Adrenal gland (tissue), 19 donors: ENCODE measurements at places on chromosomes 3 and 15.

DNA sequence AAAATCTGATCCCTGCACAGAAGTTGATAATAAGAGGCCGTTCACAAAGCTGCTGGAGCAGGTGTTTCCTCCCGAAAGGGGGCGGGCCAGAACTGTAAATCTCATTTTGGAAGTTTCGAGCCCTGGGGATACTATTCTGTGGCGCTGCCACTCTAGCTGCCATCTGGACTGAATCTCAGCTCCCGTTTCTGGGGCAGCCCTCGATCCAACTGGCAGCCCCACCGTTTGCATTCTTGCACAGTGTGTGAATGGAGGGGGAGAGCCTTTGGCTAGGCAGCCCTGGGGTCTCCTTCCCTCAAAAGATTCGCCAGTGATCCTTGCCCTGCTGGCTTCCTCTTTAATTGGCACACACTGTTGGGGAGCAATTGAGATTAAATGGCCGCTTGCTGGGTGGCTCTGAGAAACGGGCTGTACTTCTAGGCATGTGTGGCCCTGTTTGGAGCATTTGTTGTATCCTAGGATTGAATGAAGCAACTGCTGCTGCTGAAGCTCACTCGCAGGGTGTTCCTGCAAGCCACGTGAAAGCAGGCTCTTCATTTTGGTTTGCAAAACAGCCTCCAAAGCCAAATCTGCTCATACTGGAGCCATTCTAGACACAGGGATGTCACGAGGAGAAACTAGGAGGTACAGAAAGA, 57.2 kb upstream of the TOPAZ1 start:
- no peaks in the 10 kb centered on the region for H3K4me1 ChIP-seq
- no peaks in the 10 kb centered on the region for H3K36me3 ChIP-seq
- H3K27me3 ChIP-seq: peaks cover 3% of the 10 kb centered on the region

- no peak overlapping the region for H3K4me3 ChIP-seq
- H3K27ac ChIP-seq: no peak overlapping the region
- peaks cover 13% of the 10 kb centered on the region for H3K4me1 ChIP-seq
- peak; percentile 66 for DNase-seq
- peaks cover 10% of the 10 kb centered on the region for H3K27me3 ChIP-seq
- H3K36me3 ChIP-seq: no peaks in the 10 kb centered on the region
These were observed 70.4 kb downstream of the HES1 start for GRCh38 chr3:194206320-194206719.

- H3K27me3 ChIP-seq: no peaks in the 10 kb centered on the region
- peak; percentile 19 for DNase-seq
- no peaks in the 10 kb centered on the region for H3K36me3 ChIP-seq
- no peak overlapping the region for H3K4me3 ChIP-seq
- no peaks in the 10 kb centered on the region for H3K4me1 ChIP-seq
These were observed 431.4 kb downstream of the DIPK2A start for GRCh38 chr3:144403040-144403457.

DNA sequence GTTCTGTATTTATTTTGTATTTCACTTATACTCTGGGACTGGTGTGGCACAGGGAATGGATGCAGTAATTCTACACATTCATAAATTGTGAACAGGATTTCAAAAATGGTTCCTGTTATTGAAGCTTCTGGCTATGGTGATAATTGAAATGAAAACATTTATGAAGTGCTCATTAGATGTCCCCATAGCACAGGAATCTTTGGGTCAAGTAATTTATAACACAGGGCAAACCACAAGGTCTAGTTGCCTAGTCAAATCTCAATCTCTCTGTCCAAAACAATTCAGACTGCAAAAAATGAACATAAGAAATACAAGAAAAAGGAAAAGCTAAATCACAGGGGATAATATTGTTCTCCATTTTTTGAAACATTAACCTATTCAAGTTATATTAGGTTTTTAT, 117.5 kb upstream of the PTPRG start:
- no peaks in the 10 kb centered on the region for H3K27me3 ChIP-seq
- no peak overlapping the region for H3K27ac ChIP-seq
- no peak for DNase-seq
- no peaks in the 10 kb centered on the region for H3K4me1 ChIP-seq
- H3K4me3 ChIP-seq: no peak overlapping the region
- H3K36me3 ChIP-seq: no peaks in the 10 kb centered on the region

DNA sequence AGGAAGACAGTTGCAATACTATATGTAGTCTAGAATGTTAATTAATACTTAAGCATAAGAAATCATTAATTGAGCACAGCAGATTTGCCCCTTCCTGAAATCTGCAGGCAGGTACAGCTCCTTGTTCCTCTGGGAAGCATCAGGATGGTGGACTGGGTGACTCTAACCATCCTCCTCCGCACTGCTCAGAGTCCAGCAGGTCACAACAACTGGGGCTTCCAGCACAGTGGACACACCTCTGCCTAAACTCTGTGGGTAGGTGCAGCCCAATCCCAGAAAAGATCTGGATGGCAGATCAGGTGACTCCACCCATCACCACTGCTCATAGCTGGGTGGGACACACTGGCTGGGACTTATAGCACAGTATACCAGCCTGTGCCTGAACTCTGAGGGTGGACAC, 189.9 kb upstream of the TMCO5A start:
- H3K4me1 ChIP-seq: no peaks in the 10 kb centered on the region
- H3K36me3 ChIP-seq: no peaks in the 10 kb centered on the region
- DNase-seq: no peak
- H3K4me3 ChIP-seq: no peak overlapping the region
- H3K27me3 ChIP-seq: peaks cover 8% of the 10 kb centered on the region
- no peak overlapping the region for H3K27ac ChIP-seq

DNA sequence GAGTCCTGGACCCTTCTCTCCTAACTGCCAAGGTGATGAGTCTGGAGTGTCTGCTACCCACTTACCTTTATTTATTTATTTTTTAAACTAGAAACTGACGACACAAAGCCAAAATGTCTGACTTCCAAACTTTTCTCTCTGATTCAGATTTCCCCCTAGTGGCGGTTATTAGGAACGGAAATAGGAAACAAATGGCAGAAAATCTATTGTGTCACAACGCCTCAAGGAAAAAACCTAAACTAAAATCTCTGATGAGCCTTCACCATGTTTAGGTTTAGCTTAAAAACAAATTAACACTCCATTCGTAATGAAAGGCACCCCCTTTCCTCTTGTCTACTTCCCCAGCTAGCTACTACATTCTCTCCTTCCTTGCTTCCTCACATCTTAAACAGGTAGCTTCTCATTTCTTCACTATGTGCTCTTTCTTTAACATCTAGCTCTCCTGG, 94.0 kb upstream of the MEX3B start:
- no peaks in the 10 kb centered on the region for H3K27me3 ChIP-seq
- no peak overlapping the region for H3K27ac ChIP-seq
- DNase-seq: no peak
- no peaks in the 10 kb centered on the region for H3K36me3 ChIP-seq

GRCh38 chr3:69781593-69781992, 42.3 kb downstream of the MITF start:
- no peaks in the 10 kb centered on the region for H3K36me3 ChIP-seq
- no peak overlapping the region for H3K4me3 ChIP-seq
- no peak for DNase-seq
- no peak overlapping the region for H3K27ac ChIP-seq

DNA sequence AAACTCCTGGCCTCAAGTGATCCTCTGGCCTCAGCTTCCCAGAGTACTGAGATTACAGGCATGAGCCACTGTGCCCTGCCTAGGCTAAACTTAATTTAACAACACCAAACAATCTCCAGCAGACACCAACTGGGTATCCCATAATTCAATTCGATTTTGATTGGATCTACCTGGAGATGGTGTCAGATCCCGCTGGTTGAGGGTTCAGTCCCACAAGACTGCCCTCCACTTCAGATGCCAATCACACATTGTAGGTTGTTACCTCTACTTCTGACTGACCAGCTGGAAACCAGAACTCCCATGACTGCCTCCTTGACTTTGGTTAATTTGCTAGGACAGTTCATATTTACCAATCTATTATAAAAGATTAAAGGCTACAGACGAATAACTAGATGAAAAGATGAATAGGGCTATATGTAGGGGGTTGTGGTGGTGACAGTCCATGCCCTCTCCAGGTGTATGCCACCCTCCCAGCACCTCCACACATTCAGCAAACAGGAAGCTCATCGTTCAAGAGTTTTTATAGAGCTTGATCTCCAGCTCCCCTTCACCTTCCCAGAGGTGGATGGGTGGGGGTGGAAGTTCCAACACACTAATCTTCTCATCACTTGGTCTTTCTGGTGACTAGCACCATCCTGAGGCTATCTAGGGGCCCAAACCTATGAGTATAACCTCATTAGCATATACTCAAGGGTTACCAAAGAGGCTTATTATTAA, 9.3 kb downstream of the B2M start:
- no peak overlapping the region for H3K27ac ChIP-seq
- H3K27me3 ChIP-seq: no peaks in the 10 kb centered on the region
- H3K4me3 ChIP-seq: no peak overlapping the region
- no peaks in the 10 kb centered on the region for H3K36me3 ChIP-seq

DNA sequence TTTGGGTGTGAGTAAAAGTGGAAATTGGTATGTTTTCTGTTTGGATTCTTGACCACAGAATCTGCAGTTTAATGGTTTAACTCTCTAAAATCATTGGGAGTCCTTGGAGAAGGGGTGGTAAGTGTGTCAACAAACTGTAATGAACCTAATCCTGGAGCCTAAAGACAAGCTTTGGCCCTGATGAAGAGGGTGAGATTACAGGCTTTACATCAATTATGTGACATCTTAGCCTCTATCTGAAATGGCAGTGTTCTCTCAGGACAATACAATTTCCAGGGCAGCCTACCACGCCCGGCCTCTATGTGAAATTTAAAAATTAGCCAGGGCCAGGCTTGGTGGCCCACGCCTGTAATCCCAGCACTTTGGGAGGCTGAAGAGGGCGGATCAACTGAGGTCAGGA, 4.3 kb upstream of the PKM start:
- no peak overlapping the region for H3K4me3 ChIP-seq
- H3K27ac ChIP-seq: no peak overlapping the region
- no peak for DNase-seq
- peaks cover 21% of the 10 kb centered on the region for H3K4me1 ChIP-seq

DNA sequence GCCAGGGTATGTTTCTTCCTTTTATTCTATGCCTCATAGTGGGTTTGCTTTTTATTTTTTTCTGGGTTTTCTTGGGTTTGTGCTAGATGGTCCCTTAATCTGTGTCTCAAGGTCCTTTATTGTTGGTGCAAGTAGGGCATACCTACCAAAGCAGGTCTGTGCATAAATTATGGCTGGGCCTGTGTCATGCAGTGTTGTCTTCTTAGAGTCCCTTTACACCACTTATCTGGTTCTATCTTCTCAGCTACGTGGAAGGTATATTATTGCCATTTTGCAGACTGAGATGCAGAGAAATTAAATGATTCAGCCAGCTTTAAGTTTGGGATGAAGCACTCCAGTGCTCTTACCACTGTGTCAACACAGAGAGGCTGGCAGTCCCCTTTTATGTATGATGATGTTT, 293.5 kb upstream of the SOX2 start:
- no peak for DNase-seq
- H3K27ac ChIP-seq: no peak overlapping the region
- H3K36me3 ChIP-seq: no peaks in the 10 kb centered on the region
- H3K4me3 ChIP-seq: no peak overlapping the region
- no peaks in the 10 kb centered on the region for H3K27me3 ChIP-seq
- no peaks in the 10 kb centered on the region for H3K4me1 ChIP-seq

DNA sequence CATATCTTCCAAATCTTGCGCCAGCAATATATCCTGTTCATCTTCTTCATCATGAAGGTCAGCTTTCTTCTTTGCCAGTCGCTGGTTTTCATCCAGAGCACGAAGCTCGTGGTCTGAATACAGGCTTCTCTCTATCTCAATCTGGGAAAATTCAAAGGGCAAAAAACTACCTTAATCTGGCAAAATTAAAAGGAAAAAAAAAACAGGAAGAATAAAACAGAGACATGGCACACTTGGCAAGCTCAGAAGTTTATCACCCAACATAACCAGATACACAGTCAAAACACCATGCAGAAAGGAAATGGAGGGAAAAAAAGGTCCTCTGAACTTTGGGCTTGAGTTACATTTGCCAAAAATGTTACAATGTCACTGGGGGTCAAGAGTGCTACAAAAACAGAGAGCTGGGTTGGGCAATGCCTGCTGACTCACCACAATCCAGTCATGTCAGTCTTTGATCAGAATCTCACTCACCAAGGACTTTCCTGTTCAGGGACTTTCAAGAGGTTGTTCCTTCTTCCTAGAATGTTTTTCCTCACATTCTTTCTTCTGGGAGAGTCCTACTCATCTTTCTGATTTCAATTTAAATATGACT, 1.5 kb downstream of the MRPL46 start:
- H3K4me3 ChIP-seq: no peak overlapping the region
- H3K4me1 ChIP-seq: peaks cover 37% of the 10 kb centered on the region
- no peaks in the 10 kb centered on the region for H3K36me3 ChIP-seq
- H3K27me3 ChIP-seq: no peaks in the 10 kb centered on the region

GRCh38 chr15:90845201-90845949, 23.0 kb upstream of the FURIN start:
- peak; percentile 44 for DNase-seq
- H3K4me1 ChIP-seq: peaks cover 5% of the 10 kb centered on the region
- no peak overlapping the region for H3K27ac ChIP-seq

- H3K27me3 ChIP-seq: no peaks in the 10 kb centered on the region
- no peaks in the 10 kb centered on the region for H3K4me1 ChIP-seq
- DNase-seq: no peak
- peak overlapping the region; percentile 75 for H3K4me3 ChIP-seq
- peak overlapping the region; percentile 93 for H3K27ac ChIP-seq
These were observed 576 bp upstream of the MB21D2 start for GRCh38 chr3:192918275-192918588.

DNA sequence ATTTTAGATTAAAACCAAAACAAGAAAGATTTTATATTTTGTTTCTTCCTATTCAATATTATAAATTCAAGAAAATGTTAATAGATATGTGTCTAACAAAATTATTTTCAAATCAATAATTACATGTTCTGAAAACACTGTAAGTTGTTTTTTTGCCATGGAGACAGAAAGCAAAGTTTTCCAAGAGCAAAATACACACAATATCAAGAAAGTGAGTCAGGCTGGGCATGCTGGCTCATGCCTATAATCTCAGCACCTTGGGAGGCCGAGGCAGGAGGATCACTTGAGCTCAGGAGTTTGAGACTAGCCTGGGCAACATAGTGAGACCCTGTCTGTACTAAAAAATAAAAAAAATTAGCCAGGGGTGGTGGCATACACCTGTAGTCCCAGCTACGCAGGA, 71.7 kb downstream of the TTC23 start:
- no peak overlapping the region for H3K4me3 ChIP-seq
- peaks cover 70% of the 10 kb centered on the region for H3K4me1 ChIP-seq
- no peak overlapping the region for H3K27ac ChIP-seq
- peaks cover 11% of the 10 kb centered on the region for H3K36me3 ChIP-seq
- DNase-seq: no peak
- no peaks in the 10 kb centered on the region for H3K27me3 ChIP-seq

GRCh38 chr3:16335772-16336645, 71.0 kb downstream of the OXNAD1 start:
- H3K27me3 ChIP-seq: no peaks in the 10 kb centered on the region
- H3K4me3 ChIP-seq: no peak overlapping the region
- DNase-seq: no peak
- H3K27ac ChIP-seq: no peak overlapping the region

DNA sequence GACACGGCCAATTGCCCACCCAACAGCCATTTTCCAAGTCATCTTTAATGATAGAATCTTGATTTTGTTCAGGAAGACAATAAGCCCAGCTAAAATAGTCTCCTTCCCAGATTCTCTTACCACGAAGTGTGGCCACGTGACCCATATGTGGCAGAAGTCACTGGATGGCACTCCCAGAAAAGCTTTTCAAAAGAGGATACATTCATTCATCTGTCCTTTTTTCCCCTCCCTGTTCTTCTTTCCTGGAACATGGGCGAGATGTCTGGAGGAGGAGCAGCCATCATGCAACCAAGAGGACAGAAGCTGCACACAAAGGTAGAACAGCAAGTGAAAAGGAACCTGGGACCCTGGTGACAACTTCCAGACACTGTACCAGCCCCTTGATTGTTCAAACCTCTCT, 174.7 kb downstream of the UACA start:
- no peaks in the 10 kb centered on the region for H3K27me3 ChIP-seq
- no peaks in the 10 kb centered on the region for H3K36me3 ChIP-seq
- H3K27ac ChIP-seq: no peak overlapping the region
- DNase-seq: no peak
- H3K4me3 ChIP-seq: no peak overlapping the region
- H3K4me1 ChIP-seq: no peaks in the 10 kb centered on the region
